ENCODE measurements at places on chromosomes 5 and 9.

DNA sequence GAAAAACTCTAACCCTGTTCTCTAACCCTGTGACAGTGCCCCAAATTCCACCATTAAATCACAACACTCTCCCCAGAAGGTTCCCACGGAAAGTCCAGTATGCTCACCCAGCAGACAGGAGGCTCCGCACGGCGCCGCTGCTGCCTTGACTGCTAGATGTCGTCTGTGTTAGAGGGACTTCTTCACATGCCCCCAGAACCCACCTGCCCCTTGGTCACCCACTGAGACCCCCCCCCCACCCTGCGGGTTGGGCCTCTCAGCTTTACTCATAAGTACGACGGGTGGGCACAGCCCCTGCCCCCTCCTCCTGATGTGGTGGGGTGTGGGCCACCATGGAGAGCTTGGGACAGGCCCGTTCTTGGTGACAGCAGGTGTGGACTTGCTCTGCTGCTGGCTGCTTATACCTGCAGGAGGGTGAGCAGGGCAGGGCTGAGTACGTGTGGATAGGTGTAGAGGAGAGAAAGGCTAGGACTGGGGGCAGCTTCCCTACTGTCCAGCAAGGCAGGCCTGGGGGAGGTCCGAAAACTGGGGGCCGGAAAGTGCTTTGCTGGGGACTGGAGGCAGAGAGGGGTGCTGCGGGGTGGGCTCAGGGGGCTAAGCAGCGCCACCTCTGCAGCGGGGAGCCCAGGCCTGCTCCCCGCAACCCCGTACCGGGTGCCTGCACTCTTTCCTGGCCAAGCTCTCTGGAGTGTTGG, 57.5 kb upstream of the OLFM1 start:
- no peak for DNase-seq

GRCh38 chr5:58071566-58071965, 388.3 kb downstream of the PLK2 start:
- DNase-seq, result no peak

- DNase-seq, result no peak
Observed at GRCh38 chr9:105157171-105157583, 87.3 kb upstream of the SLC44A1 start.

- no peak for DNase-seq
Observed at GRCh38 chr5:1111241-1111726, 579 bp downstream of the SLC12A7 start.

DNA sequence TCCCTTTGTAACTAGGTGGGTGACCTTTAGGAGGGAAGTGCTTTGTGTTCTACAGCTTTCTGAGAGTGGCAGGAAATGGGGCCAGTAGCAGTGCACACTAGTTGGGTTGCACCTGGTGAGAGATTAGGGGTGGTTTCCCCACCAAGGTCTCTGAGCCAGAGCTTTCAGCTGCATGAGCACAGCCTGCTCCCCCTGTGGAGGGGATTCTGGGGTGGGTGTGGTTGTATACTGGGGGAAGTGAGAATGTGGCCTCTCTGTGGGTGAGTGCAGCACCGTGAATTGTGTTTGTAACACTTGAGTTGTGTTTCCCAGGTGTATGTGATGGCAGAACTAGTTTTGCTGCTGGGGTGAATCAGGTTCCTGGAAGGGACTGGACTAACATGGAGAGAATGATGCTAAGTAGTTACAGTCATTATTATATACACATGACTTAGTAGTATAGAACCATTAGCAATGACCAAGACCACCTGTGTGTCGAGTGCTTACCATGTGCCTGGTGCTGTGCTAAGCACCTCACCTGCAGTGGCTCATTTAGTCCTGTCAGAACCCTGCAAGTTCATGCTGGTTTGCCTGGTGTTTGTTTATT, 11.8 kb upstream of the CXXC5 start:
- peak; percentile 48 for DNase-seq
